Left colon (tissue), 2 donors: ENCODE measurements at places on chromosomes 7 and 10. TPM values are rescaled to one million over a fixed set of nuclear protein-coding genes. Genes with fewer than 3 reads are reported as not detected.

Gene ODAD2
- total RNA-seq, result 0.09 TPM

Gene SCRN1
- total RNA-seq, result 13.4 TPM

Gene EXOC4
- total RNA-seq, result 85.4 TPM

Gene LIPF
- total RNA-seq, result not detected

Gene CDK5
- total RNA-seq, result 12.8 TPM

Gene MMP21
- not detected for total RNA-seq

Gene LOXL4
- 0.34 TPM for total RNA-seq

Gene GHRHR
- total RNA-seq, result not detected

Gene FHIP2A
- 15.1 TPM for total RNA-seq

Gene OPALIN
- not detected for total RNA-seq

Gene STEAP1B
- not detected for total RNA-seq

Gene NUTM2E
- not detected for total RNA-seq

Gene ADIRF
- 73.1 TPM for total RNA-seq

Gene CPED1
- total RNA-seq, result 15.9 TPM

Gene GNAT3
- not detected for total RNA-seq

Gene PLXDC2
- 37.3 TPM for total RNA-seq

Gene CLDN3
- 781 TPM for total RNA-seq

Gene GSDME
- total RNA-seq, result 1.8 TPM

Gene YAE1
- total RNA-seq, result 27.4 TPM

Gene SPOCK2
- total RNA-seq, result 2.3 TPM

Gene WNT8B
- not detected for total RNA-seq

Gene RSPH10B
- total RNA-seq, result not detected

Gene PIP
- not detected for total RNA-seq

Gene TRIM74
- not detected for total RNA-seq

Gene SNX13
- 63.8 TPM for total RNA-seq

Gene NKX1-2
- total RNA-seq, result not detected

Gene CPA2
- total RNA-seq, result 1.1 TPM

Gene OR2A1
- not detected for total RNA-seq

Gene MUC3A
- total RNA-seq, result 185 TPM

Gene CLEC2L
- total RNA-seq, result not detected

Gene PRKCQ
- 0.89 TPM for total RNA-seq

Gene TMEM270
- not detected for total RNA-seq

Gene CLCN1
- total RNA-seq, result not detected

Gene NEUROD6
- not detected for total RNA-seq

Gene PRSS2
- total RNA-seq, result not detected

Gene FAM237B
- not detected for total RNA-seq
